ENCODE measurements at places on chromosomes 7 and 10.

GRCh38 chr7:150401424-150401790 lies 22.3 kb downstream of the ZNF775 start:
- no peak for DNase-seq

GRCh38 chr10:93226619-93227018 lies 152.9 kb downstream of the CYP26A1 start:
- DNase-seq: no peak

DNA sequence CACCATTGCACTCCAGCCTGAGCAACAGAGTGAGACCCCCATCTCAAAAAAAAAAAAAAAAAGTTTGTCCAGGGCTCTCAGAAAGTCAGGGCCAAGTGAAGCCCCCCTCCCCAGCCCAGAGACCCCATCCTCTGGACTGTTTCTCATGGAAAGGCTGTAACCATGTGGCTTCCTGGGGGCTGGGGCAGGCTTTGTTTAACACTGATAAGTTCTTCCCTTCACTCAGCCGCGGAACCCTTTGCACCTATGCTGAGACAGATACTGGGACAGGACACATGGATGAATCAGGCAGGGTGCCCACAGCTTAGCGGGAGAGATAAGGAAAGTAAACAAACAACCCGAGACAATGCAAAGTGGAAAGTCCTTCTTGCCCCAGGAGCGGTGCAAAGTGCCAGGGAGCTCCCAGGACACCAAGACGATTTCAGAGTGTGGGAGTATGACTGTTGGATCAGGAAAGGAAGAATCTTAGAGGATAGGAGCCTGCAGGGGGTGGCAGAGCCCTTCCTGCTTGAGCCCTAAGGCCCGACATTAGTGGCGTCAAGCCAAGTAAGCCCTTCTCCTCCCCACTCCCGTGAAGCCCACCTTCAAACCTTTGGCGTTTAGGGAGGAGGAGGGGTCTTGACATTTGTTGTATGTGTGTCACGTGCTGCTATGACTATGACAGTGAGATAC lies 11.6 kb downstream of the MLXIPL start:
- DNase-seq: no peak

DNA sequence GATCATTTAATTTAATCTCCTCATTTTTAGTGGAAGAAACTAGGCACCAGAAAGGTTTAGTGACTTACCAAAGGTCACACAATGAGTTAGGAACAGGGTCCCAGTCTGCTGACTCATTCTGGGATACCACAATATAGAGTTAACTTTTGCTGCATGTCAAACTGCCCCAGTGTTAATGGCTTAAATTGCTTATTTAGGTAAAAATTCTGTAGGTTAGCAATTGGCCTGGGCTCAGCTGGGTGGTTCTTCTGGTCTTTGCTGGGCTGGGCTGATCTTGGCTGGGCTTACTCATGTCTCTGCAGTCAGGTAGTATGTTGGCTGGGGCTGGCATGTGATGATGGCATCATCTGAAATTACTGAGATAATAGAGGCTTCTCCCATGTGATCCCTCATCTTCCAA lies 111.6 kb downstream of the EMX2 start:
- DNase-seq: no peak

GRCh38 chr7:28346676-28347363 lies 65.5 kb upstream of the CREB5 start:
- DNase-seq: no peak

DNA sequence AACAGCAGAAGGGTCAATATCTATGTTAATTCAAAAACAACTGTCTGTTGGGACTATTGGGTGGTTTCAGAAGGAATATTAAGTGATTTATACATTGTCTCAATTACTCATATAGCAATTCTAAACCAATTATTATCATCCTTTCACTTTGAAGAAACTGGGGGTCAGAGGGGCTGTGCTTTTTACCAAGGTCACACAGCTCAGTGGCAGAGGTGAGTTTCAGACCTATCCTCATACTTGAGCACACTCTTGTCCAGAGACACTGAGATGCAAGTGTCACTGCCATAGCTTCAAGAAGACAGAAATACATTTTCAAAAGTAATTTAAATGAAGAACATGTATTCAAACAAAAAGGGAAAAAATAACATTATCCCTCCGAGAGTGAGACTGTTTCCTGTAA lies 195.3 kb downstream of the ARL4A start:
- no peak for DNase-seq

DNA sequence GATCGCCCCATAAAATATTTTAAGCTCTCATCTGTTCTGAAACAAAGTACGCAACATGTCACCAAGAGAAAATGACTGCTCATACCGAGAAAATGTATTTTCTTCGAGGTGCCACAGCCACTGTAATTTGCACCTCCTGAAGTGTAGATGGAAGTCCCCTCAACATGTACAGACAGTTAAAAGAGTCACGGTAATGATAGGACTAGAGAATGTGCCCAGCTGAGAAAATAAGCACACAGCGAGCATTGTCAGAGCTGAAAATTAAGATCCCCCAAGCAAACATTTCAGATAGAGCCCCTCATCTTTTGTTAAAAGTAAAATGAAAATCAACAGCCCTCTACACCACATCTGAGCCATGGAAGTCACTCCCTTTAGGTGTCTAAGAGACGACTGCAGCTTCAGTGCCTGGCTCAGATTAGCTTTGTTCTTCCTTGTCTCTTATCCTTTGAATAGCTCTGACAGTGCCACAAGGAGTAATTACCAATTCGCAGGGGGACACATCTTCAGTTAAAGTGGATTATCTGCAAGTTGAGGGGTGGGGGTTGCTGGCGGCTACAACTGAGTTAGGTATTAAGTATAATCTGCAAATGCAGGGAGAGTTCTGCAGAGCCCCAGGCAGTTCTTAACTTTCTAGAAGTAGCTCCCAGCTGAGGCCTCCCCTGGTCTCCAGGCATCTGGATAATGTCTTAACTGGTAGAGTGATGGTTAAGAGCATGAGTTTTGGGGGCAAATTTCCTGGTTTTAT lies 222.7 kb upstream of the C7orf33 start:
- no peak for DNase-seq

- DNase-seq: no peak
These were observed 103.3 kb upstream of the DIP2C start for GRCh38 chr10:792792-793100.

- no peak for DNase-seq
These were observed 88.8 kb downstream of the SUGCT start for GRCh38 chr7:40223451-40224127.

DNA sequence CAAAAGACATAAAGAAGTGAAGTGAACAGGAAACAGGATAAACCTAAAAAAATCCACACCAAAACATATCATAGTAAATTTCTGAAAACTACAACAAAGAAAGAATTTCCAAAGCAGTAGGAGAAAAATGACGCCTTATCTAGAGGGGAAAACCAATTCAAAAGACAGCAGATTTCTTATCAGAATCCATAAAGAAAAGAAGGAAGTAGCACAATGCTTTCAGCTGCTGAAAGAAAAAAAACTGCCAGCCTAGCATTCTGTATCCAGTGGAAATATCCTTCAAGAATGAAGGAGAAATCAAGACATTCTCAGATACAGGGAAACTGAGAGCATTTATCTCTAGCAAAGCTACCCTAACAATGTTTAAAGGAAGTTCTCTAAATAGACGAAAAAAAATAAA lies 37.8 kb downstream of the PDLIM1 start:
- DNase-seq: no peak

DNA sequence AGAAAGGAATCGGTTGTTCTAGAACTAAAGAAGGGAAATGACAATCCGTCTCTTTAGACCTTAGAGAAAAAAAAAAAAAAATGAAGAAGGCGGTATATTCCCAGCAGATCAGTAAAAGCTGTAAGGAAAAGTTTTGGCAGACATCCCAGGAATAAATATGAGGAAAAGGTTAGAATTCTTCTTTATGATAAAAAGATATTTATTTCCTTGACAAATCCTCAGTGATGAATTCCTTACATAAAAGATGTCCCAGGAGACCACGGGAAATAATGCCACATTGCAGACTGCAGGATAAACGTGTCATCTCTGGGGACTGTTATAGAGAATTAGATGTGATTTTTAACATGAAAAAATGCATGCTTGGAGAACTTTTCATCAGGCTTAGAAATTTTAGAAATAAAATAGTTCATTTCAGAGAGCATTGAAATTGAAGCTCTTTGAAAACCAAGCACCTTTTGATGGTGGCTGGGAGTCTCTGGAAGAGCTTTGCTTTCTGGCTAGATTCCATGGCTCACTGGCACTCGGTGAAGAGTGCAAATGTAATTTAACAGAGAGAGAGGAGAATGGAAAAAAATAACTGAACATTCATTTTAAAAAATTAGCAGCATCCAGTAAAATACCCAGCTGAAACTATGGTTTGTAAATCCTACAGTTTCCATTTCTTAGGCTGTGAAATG lies 98.2 kb downstream of the PRPF18 start:
- DNase-seq: no peak

- no peak for DNase-seq
These were observed 265.2 kb upstream of the CSTF2T start for GRCh38 chr10:51964630-51965029.

- DNase-seq: no peak
These were observed 129.5 kb downstream of the PLXNA4 start for GRCh38 chr7:132446666-132447278.

DNA sequence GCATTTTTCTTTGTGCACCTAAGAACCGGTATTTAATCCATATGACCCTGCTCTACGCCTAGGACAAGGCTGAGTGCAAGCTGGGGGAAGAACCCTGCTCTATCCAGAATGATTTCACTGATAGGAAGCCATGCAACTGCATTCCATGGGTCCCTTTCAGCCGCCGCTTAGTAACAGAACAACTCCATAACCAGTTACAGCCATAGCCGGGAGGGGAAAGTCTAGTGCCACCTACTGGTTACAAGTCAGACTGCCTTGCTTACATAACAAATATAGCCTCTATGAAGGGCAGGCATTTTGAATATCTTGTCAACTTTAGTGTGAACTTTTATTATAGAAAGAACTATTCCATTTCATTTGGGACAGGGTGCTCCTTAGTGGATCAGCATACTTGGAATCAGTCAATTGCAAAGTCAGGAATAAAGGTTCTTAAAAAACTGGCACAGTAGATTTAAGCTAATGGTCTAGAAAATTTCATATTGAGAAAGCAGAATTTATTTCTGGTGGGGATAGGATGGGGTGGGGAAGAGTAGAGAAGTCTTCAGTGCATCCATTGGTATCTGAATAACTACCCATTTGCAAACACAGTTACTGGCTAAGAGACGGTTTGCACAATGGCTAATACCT lies 521.7 kb downstream of the ADRA2A start:
- no peak for DNase-seq

DNA sequence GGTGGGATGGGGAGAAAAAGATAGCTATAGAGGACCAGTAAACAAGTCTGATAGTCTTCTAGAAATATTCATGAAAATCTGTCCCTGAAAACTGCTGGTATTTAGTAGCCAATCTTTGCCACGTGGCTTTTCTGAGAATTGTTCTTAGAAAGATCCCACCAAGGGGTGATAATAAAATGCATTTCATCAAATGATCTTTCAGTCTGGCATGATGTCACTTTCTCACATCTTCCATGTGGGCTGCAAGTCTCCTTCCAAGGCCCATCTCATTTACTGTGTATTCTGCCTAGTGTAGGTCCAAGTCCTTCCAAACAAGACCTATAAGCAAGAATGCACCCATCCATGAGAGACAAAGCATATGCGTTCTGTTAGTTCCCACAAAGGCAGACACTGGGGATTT lies 226.0 kb downstream of the CHCHD3 start:
- DNase-seq: no peak

DNA sequence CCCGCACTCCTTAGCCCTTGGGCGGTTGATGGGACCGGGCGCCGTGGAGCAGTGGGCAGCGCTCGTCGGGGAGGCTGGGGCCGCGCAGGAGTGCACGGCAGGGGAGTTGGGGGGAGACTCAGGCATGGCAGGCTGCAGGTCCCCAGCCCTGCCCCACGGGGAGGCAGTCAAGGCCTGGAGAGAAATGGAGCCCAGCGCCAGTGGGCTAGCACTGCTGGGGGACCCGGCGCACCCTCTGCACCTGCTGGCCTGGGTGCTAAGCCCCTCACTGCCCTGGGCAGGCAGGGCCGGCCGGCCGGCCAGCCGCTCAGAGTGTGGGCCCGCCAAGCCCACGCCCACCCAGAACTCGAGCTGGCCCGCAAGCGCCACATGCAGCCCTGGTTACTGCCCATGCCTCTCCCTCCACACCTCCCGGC lies 147.2 kb upstream of the PITRM1 start:
- no peak for DNase-seq

DNA sequence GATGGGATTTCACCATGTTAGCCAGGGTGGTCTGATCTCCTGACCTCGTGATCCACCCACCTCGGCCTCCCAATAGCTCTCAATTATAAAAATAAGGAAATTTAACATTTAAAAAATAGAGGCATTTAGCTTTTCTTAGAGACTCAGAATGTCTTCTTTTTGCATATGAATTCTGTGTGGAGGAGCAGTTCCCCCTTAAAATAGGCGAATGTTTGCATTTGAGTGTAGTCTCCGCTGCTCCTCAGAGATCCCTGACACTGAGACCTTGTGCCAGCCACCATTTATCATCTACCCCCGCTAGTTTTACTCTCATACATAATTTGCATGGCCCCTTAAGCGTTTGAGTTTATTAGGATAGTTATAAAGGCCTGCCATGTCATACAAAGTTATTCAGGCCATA lies 461.9 kb downstream of the SORCS3 start:
- no peak for DNase-seq

- DNase-seq: no peak
These were observed 84.4 kb downstream of the C10orf90 start for GRCh38 chr10:126586128-126586527.

GRCh38 chr10:110860576-110861241 lies 11.0 kb upstream of the PDCD4 start:
- peak; percentile 36 for DNase-seq

DNA sequence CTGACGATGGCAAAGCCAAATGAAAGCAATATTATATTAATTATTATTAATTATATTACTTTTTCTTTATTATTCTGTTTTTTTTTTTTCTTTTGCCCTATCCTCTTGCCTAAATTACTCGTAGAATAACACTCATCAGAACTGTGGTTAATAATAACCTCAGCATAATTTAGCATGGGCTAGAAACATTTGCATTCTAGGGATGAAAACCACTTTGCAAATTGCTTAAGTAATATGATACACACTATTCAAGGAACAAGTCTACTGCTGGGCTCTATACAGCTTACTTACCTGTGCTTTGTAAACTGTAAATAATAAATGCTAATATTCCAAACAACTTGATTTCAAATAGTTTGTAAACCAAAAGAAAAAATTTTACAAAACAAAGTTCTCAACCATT lies 375.8 kb downstream of the HGF start:
- no peak for DNase-seq

GRCh38 chr7:20839196-20839735 lies 52.6 kb upstream of the SP8 start:
- no peak for DNase-seq
